Stimulated activated CD4-positive, alpha-beta T cell treated with anti-CD3 and anti-CD28 coated beads, Interleukin-2, amount 100 ng/mL, for 48 hours (primary cell): ENCODE measurements at places on chromosomes 1 and 21.

- DNase-seq, result no peak
Measured at GRCh38 chr1:59230622-59231021, 66.3 kb upstream of the FGGY start.

- DNase-seq, result peak; percentile 0
Measured at GRCh38 chr1:75265792-75266191, 131.6 kb downstream of the LHX8 start.

GRCh38 chr1:205069371-205070125 lies 14.7 kb downstream of the TMEM81 start:
- no peak for DNase-seq

- peak; percentile 9 for DNase-seq
Measured at GRCh38 chr1:243748706-243749283, 101.2 kb downstream of the AKT3 start.

DNA sequence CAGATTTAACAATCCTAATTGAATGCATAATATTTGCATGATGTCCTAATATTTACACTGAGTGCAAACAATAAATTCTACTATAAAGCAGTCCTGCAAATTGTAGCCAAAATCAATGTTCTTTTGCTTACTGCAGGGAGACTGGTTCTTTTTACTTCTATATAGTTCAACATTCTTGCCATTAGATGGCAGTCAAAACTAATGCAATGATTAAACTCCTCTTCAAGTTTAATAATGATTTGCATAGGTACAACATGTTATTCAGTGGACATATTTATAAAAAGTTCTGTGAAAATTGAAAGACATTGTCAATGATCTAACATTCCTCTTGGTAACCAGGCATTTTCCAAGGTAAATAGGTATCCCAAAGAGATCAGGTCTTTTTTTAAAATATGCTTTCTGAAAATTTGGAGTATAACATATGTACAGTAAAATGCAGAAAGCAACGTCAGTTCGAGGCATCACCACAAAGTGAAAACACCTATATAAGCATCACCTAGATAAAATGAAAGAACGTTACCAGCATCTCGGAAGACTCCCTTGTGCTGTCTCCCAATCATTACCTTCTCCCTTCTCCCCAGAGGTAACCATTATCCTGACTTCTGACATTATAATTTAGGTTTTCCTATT lies 9.8 kb upstream of the FNBP1L start:
- DNase-seq, result no peak

- DNase-seq, result no peak
Measured at GRCh38 chr1:168069384-168069783, 67.3 kb downstream of the GPR161 start.

- no peak for DNase-seq
Measured at GRCh38 chr1:33725556-33726160, 138.2 kb upstream of the HMGB4 start.

DNA sequence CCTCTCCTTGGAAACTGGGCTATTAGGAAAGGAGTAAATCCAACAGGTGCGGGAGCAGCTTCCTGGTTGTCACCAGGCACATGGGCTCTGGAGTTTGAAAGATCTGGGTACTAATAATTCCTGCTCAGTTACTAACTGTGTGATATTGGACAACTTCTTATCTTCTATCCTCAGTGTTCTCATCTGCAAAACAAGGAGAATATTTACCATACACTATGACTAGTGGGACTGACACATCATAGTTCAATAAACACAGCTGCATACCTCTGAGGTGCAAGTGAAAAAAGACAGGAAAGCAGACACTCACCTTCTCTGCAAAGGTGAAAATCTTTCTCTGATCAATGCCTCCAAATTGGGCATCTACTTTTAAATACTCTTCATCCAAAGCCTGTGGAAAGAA lies 19.7 kb downstream of the YARS1 start:
- DNase-seq, result no peak

GRCh38 chr1:206944703-206945102 lies 1.6 kb downstream of the PIGR start:
- DNase-seq, result no peak

- DNase-seq, result no peak
Measured at GRCh38 chr1:167582722-167583121, 29.2 kb upstream of the CREG1 start.

- no peak for DNase-seq
Measured at GRCh38 chr1:90709535-90709934, 7.6 kb downstream of the BARHL2 start.

- no peak for DNase-seq
Measured at GRCh38 chr1:186670297-186671135, 9.7 kb downstream of the PTGS2 start.

GRCh38 chr1:196302981-196303380 lies 305.3 kb downstream of the KCNT2 start:
- no peak for DNase-seq

DNA sequence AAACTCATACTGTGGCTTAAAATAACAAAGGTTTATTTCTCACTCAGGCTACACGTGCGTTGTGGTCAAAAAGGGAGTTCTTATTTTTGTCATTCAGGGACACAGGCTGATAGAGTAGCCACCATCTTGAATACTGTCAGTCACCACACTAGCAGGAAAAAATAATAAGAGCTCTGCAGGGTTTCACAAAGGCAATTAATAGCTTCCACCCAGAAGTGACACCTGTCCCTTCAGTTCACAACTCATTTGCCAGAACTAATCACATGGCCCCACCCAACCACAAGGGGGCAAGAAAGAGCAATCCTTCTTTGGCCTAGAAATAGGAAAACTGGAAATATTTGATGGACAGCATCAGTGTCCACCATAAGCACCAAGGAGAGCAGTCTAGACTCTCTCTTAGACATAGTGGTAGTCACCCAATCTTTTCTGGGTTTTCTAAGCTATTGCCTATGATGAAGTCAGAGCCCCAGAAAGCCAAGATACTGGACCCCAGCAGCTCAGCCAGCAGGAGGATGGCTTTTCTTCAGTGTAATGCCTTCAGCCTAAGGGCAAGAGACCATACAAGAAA lies 8.2 kb downstream of the HAPLN2 start:
- no peak for DNase-seq

DNA sequence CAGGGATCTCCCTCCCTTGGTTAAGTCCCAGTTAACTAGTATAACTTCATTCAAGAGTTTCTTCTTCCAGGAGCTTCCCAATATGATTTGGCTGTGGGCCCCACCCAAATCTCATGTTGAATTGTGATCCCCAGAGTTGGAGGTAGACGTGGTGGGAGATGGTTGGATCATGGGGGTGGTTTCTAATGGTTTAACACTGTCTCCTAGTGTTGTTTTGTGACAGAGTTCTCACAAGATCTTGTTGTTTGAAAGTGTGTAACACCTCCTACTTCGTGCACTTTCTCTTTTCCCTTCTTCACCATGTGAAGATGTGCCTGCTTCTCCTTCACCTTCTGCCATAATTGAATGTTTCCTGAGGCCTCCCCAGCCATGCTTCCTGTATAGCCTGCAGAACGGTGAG lies 251.8 kb upstream of the FGGY start:
- no peak for DNase-seq

- DNase-seq, result no peak
Measured at GRCh38 chr1:154832384-154832783, 37.7 kb downstream of the KCNN3 start.

DNA sequence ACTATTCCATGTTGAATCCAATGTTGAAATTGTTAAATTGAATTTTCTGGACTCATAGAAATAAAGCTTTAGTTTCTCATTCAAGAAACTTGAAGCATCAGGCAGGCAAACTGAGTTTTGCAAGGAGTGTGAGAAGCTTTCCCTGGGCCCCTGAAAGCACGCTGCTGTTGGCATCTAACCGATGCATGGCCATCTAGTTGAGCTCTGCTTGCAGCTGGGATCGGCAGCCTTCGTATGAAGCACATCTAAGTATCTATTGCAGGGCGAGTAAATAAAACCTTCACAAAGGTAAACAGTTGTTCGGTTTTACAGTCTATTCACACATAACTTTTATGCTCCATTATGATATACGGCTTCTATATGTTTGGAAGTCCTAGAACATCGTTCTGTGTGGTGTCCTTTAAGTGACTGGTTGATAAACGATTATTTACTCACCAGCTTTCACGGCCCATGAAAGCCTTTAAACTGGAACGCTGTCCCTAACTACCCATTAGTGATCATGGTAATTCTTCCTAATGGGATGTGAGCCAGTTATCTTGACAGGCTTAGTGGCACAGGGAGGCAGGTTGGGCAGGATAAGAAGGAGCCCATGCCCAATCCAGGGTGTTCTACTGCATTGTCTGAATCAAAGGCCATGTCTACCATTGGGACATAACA lies 71.7 kb downstream of the SEC16B start:
- no peak for DNase-seq

DNA sequence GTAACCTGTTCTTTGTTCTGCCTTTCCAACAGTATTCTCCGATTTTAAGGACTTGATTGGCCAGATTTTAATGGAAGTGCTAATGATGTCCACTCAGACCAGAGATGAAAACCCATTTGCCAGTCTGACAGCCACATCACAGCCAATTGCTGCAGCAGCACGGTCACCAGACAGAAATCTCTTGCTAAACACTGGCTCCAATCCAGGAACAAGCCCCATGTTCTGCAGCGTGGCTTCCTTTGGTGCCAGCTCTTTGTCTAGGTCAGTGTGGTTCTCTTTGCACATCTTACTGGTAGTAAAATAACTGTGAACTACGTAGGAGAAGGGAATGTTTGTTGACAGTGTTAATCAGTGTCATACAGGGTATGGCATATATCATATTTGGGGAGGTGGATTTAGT lies 72.7 kb downstream of the UBE4B start:
- DNase-seq, result no peak

GRCh38 chr1:30372792-30373433 lies 350.5 kb downstream of the MATN1 start:
- no peak for DNase-seq

- no peak for DNase-seq
Measured at GRCh38 chr1:109634771-109635750, 15.4 kb downstream of the AMPD2 start.

- no peak for DNase-seq
Measured at GRCh38 chr1:107691540-107691939, 273.4 kb downstream of the VAV3 start.

GRCh38 chr1:172450524-172450885 lies 6.6 kb upstream of the PIGC start:
- no peak for DNase-seq

DNA sequence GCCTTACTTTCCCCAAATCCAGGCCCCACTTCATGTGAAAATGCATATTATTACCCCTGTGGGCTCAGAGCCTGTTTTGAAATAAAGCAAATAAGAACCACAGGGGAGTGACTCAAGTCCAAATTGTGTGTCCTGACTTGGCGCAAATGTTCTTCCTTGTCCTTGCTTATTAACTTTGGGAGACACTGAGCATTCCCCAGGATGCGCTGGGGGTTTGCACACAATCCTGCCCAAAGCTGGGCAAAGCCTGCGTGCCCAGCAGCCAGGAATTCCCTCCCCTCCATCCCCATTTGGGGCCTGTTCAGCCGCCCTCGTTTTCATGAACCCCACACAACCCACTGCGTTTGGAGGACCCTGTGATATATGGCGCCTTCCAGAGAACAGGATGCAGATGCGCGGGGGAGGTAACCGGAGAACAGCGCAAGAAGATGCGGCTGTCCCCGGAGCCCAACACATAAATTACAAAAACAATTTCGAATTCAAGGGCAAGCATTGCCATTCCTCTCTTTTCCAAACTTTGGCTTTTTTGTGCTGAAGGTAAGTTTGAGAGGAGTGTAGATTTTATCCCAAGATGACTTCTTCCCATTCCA lies 42.4 kb upstream of the CLDN14 start:
- DNase-seq, result no peak

DNA sequence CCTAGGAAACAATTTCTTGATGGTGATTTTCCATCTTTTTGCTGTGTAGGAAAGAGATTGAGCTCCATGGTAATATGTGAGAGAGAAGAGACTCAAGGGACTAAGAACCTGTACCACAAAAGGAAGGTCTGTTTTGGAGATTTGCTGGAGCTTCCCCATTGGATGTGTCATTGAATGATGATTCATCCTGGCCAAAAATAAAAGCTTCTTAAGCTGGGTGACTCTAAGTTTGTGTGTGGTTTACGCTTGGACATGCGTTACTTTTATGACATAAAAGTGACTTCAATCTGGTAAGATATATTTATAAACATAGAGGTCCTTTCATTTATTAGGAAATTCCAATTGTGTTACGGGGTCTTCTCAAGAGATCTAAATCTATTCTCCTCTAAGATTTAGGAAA lies 17.4 kb upstream of the IL19 start:
- no peak for DNase-seq

GRCh38 chr1:30600258-30600657 lies 123.1 kb downstream of the MATN1 start:
- DNase-seq, result no peak

DNA sequence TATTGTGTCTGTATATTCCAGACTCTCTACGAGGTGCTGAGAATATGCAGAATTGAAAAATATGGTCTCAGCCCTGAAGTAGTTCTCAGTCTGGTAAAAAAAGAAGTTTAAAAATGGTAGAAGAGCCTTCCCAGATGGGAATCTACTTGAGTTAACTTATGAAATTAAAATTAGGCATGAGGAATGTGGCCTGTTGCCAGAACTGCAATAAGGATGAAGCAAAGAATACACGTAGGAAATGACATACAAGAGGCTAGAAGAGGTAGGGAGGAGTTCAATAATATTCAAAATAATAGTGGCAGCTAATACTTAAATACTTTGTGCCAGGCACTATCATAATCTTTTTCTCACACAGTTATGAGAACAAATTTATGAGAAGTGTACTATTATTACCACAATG lies 6.3 kb downstream of the ASPM start:
- DNase-seq, result no peak

GRCh38 chr1:110874324-110875215 lies 1.6 kb downstream of the CD53 start:
- DNase-seq, result no peak

GRCh38 chr1:22454476-22455056 lies 2.9 kb downstream of the ZBTB40 start:
- no peak for DNase-seq

GRCh38 chr1:173280899-173281660 lies 73.9 kb upstream of the TNFSF4 start:
- no peak for DNase-seq

GRCh38 chr1:169601096-169601881 lies 15.0 kb upstream of the F5 start:
- no peak for DNase-seq

DNA sequence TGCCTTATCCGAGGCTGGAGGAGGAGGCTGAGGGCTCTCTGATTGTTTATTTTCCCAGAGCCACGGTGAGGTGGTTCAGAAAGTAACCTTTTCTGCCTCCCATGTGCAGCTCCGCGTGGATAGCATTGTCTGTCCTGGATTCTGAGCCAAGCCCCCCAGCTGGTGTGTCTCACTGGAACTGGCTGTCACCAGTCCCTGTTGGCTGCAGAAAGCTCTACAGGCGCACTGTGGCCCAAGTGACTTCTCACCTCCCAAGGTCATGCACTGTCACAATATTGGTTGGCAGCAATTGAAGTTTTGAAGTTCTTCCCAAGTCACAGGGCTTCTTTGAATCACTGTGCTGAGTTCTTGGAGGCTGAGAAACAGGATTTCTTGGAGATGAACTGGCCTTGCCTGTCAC lies 8.2 kb downstream of the BMP8A start:
- DNase-seq, result no peak

GRCh38 chr1:80776266-80776665 lies 1024.5 kb upstream of the ADGRL2 start:
- DNase-seq, result no peak

GRCh38 chr1:234620272-234621126 lies 10.5 kb upstream of the IRF2BP2 start:
- no peak for DNase-seq
